ENCODE measurements at places on chromosomes 1 and 21.
A peak's percentile ranks its signal among the peaks of the same experiment; 100 is the strongest.

GRCh38 chr1:109425391-109426280 lies 612 bp downstream of the PSMA5 start:
- peak; percentile 19 for DNase-seq

- no peak for DNase-seq
These were observed 248.0 kb upstream of the FOXD3 start for GRCh38 chr1:63074321-63074720.

DNA sequence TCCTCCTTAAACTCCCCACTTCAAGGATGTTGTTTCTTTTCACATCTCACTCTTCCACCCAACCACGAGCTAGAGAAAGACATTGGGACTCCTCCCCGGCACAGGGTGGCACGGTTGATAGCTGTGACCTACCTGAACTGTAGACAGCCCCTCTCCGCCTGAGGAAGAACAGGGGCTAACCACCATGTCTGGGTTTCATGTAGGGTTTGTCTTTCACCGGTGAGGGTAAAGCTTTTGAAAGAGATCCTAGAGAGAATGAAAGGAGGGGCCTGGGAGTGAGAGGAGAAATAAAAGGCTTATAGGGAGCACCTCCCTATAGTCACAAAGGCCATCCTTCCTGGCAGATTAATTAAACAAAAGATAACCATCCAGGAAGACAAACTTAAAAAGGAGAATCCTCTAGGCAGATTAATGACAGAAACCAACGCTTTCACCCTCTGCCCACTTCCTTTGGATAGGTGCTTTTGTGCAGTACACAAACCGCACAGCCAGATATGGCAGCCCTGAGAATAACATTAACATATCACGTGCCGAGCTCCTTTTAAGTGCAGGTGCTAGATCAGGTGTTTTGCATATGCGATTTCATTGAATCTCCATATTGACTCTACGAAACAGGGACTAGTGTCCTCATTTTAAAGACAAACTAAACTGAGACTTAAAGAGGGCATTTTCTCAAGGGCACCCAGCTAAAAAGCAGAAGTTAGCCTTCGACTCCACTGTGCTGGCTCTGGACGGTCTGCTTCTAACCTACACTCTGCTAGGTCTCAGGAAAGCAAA lies 178.1 kb upstream of the RUNX1 start:
- DNase-seq, result no peak

DNA sequence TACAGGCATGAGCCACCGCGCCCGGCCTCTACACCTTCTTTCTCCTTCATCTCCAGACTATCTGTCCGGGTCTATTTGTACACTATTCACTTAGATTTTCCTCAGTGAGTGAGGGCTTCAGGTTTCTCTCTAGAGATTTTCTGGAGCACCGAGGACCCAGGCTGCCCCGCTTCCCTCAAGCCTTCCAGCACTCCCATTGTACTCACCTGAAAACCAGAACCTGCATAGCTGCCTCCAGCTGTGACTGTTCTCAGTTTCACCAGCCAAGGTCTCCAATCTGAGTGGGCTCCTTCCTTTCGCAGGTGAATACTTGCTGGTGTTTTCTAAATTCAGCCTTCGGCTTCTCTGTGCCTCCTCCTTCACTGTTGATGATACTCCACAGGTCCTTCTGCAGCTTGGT lies 12.9 kb upstream of the DMAP1 start:
- no peak for DNase-seq

DNA sequence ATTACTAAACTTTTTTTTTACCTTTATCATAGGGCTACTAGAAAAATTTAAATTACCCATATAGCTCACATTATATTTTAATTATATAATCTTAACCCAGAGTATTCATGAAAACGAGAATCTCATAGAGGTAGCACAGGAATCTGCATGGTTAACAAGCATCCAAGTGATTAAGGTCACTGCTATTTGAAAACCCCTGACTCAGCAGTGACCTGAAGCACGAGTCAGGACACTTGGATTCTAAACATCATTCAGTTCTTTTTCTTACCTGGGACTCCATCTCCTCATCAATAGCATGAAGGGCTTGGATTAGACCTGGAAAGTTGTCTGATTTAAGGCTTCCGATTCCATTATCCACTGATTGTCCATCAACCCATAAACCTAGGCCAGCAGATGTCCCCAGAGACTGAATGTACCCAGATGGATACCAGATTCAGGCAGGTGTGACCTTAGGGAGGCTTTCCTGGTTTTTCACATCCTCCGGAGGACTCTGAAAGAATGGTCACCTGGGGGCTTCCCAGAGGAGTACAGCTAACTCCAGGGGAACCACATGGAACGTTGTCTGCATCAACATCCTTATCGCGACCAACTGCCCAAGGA lies 174.3 kb downstream of the SETD4 start:
- DNase-seq, result no peak

DNA sequence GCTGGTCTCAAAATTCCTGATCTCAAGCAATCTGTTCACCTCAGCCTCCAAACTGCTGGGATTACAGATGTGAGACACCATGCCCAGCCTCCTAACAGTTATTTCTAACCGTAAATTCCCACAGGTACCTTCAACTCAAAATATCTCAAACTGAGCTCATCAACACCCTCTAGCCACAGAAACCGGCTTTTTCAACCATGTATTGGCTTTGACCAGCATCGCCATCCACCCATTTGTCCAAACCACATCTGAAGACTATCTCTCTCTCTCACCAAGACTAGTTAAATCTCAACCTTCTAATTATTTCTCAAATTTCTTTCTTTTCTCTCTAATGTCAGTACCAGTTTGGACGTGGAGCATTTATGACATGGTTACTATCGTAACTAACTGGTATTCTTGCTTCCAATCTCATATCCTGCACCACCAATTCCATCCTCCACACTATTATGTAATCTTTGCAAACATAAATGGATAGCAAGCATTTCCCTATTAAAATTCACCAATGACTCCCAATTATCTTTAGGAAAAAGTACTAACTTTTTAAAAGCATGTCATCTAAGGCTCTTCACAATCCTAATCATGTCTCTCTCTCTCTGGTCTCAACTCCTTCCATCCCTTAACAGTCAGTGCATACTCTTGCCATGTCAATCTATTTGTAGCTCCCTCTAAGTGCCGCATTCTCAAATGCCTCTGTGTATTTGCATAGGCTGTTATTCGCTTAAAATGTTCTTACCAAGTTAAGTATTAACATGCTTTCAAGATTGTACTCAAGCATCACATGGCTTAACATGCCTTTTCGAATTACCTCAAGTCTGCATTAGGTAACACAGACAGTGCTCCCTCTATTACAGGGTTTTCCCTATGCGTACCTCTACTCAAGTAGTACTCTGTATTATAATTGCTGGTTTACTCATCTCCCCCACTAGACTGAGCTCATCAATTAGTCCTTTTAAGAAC lies 18.1 kb downstream of the RSBN1 start:
- DNase-seq, result no peak

GRCh38 chr21:45054927-45055612 lies 19.3 kb upstream of the ADARB1 start:
- no peak for DNase-seq

- no peak for DNase-seq
These were observed 69.5 kb downstream of the RHOU start for GRCh38 chr1:228804640-228805413.

GRCh38 chr1:30409476-30410152 lies 313.8 kb downstream of the MATN1 start:
- no peak for DNase-seq

DNA sequence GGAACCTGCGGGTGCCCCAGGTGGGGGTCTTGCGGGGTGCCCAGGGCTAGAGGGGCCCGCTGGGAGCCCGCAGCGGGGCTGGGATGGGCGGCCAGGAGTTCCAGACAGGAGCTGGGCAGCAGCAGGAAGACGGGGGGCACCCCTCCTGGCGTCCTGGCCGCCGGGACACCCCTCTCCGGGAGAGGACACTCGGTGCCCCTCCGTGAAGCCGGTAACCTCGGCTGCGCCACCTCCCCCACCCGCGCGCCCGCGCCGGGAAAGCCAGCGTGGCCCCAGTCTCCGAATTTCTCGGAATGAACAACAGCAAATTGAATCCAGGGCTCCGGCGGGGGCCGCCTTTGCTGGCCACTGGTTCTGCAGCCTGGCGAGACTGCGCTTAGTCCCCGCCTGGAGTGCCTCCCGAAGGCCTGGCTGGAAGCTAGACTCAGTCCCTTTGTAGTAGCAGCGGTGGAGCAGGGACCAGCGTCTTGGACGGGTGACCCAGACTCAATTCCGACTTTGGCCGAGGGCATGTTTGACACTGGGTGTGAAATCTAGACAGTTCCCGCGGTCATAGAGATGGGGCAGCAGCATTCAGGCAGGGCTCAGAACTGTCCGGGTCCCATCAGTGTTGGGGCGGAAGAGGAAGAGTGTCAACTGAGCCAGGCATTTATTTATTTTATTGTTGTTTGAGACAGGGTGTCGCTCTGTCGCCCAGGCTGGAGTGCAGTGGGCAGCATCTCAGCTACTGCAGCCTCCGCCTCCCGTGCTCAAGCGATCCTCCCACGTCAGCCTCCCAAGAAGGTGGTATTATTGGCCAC lies 773 bp downstream of the IFNGR2 start:
- DNase-seq, result peak; percentile 52

DNA sequence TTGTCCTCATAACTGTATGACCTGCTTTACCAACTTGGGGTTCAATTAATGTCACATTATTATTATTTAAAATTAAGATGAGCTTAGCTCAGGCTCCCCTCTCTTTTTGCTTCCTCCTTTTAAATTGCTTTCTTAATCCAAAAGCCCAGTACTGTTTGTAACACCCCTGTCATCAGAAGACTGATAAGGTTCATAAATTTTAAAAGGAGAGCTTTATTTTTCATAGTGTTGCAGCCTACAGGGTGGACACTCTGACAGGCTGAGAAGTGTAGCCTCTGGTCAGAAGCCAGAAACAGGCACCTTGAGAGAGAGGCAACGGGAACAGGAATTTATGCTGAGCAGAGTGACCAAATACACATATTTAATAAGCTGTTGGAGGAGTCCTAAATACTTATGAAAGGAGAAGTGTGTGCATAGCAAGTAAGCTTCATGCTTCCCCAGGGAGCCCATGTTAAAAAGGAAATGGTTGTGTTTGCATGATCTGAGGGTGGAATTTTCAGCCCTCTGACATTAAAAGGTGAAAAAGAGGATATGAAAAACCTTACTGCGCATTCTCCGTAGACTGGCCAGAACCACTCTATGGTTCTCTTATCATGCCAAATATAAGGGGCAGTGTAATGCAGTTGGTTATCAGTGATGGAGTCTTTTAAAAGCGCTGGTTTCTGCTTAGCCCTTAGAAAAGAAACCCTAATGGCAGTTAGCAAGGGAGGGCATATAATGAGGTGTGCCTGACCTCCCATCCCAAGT lies 30.5 kb upstream of the FGGY start:
- DNase-seq, result no peak

DNA sequence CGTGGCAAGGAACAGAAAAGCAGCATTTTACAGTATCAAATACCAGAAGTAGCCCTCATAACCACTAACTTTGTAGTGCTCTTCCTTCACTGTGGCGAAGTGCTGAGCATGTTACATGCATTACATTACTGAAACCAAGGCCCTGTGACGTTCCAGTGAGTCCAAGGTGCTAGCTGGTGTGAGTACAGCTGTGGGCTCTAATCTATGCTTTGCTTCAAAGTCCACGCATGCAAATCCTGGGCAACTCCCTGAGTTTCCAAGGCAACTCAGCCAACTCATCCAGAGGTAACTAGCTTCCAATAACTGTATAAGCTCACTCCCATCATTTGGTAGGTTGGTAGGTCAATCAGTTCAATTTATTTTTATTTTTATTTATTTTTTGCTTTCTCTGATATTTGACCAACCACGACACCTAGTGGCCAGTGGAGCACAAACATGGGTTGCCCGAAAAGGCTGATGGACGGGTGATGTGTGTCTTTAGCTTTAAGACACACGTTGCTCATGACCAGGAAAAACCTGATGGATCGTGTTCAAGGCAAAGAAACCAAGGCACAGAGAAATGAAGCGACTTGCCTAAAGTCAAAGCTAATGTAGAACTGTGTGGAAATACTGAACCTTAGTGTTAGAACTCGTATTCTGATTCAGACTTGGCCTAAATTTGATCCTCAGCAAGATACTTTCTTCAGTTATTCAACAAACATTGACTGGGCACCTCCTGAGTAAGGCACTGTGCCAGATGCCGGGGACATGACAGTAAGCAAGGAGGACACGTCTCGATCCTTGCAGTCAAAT lies 73.0 kb downstream of the GNG12 start:
- DNase-seq, result peak; percentile 62

GRCh38 chr1:105556266-105556665 lies 1500.2 kb upstream of the PRMT6 start:
- DNase-seq, result no peak

DNA sequence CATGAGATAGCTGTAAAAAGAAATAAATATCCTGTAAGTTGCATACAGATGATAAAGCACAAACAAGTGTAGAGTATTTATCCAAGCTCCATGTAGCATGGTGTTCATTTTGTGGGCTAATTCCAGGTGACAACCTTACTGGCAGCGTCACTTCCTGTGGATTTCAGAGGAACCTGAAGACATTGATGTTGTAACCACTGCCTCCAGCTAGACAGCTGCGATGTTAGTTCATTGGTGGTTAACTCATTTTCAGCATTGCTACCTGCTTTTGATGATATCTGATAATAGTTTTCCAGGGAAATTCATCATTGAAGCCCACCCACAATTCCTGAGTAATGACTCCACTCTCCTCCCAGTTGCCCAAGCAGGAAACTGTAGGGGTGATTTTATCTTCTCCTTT lies 3.0 kb downstream of the HSD3B1 start:
- DNase-seq, result no peak

DNA sequence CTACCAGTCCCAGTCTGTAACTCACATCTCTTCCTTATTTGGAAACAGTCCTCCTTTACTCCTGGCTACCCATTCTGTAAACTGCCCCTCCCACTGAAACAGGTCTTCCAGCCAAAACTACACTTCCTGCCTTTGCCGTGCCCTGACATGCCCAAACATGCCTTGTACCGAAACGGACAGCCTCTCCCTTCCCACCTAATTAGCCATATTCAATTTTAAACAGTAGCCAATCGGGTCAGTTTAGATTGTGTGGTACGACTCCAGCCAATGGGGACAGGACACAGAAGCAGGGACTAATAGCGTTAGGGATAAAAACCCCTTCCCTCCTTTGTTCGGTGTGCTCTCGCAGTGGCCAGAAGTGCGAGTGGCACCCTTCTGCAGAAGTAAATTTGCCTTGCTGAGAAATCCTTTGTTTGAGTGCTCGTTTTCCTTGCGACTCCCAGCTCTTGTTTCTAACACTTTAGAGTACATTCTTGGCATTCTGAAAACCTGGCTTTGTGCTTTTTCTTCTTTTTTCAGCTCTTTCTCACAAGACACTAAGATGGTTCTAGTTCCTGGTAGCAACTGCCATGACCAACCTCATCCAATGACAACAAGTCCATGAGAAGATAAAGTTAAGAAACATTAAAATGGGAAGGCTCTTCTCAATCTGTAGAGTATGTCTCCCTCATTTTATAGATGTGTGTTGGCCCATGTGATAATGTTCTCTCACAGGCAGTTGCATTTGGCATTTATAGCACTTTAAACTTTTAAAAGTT lies 325.1 kb upstream of the GREM2 start:
- no peak for DNase-seq

Data from neural crest cell (in vitro differentiated cells).